NCI-H526 treated with DMSO at 0.1 percent for 48 hours (cell line): ENCODE measurements at places on chromosomes 12 and 14.
A peak's percentile ranks its signal among the peaks of the same experiment; 100 is the strongest.

DNA sequence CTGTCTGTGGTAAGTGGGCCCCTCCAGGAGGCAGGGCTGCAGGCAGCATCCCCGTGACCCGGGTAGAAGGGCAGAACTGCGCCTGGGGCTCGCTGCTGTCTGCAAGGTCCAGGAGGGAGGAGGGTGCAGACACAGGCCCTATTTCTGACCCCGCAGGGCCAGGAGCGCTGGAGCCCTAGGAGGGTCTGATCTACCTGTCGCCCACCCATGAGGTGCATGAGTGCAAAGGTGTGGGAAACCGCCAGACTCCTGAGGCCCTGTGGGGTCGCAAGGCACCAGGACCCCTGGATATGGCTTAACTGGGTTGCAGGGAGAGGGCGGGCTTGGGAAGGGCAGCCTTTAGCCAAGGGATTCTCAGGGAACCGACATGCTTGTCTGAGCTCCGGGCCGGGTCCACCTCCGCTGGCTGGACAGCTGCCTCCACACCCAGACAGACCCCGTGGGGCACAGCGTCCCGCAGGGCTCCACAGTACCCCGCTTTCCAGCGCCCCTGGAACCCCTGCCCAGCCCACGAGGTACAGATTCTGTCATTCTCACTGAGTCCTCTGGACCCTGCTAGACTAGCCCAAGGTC is 72.9 kb upstream of the TSPAN11 start:
- DNase-seq = no peak

GRCh38 chr12:114815026-114815795 is 131.2 kb upstream of the TBX3 start:
- no peak for DNase-seq

GRCh38 chr12:111597831-111598636 is 1.1 kb downstream of the ATXN2 start:
- DNase-seq = peak; percentile 29

- DNase-seq = peak; percentile 68
These were observed 672 bp upstream of the ESR2 start for GRCh38 chr14:64294672-64295413.

GRCh38 chr12:122537021-122537420 is 10.0 kb downstream of the KNTC1 start:
- DNase-seq = no peak

DNA sequence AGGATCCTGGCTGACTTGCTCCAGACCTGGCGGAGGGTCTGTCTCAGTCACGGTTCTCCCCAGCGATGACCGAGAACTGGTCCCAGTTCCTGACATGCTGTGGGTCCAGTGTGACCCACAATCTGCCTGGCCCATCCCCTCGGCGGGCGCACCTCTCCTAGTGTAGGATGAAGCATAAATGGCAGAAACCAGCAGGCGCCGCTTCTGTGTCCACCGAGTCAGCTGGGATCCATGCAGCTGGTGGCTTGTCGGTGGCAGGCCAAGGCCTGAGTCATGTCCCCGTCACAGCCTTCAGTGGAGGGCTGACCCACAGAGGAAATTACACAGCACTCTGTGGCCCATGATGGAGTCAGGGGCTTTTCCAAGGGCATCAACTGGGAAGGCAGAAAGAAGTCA is 38.5 kb downstream of the NFKBIA start:
- no peak for DNase-seq

- no peak for DNase-seq
These were observed 634.9 kb downstream of the DIO2 start for GRCh38 chr14:79576424-79576823.

- no peak for DNase-seq
These were observed 943.0 kb downstream of the GALC start for GRCh38 chr14:87049950-87050349.

DNA sequence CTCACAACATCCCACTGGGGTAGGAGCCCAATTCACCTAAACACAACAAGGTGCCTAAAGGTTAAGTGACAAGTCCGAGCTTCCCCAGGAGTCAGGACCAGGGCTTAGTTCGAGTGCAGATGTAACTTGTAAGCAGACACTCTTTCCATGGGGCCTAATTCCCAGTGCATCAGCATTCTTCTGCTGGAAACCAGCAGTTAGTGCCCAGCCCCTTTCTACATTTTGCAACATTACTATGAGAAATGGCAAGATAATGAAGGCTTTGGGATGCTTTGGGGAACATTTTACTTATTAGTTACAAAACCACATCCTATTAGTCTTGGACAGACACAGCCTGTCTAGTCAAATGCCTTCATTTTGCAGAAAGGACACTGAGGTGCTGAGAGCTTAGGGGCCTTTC is 179.8 kb downstream of the CALM1 start:
- no peak for DNase-seq

GRCh38 chr14:61478971-61479473 is 157.6 kb downstream of the PRKCH start:
- no peak for DNase-seq

GRCh38 chr12:91381309-91381804 is 198.7 kb upstream of the DCN start:
- no peak for DNase-seq

DNA sequence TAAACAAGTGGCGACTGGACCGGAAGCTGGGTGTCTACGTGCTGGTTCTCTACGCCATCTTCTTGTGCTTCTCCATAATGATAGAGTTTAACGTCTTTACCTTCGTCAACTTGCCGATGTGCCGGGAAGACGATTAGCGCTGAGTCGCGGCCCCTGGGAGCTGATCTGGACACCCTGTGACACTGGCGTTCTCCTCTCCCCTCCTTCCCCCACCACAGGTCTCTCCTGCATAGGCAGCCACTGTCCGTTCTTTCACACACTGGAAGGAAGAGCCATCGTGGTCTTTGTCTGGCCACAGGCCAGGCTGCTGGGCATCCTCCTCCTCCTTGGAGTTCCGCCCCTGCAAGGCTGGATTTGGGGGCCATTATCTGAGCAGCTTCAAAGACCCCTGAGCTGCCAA is 20.1 kb upstream of the RIN3 start:
- no peak for DNase-seq

- no peak for DNase-seq
These were observed 17.4 kb upstream of the CHFR start for GRCh38 chr12:132904718-132905328.

- DNase-seq = no peak
These were observed 30.7 kb upstream of the MAP1LC3B2 start for GRCh38 chr12:116528498-116528897.

GRCh38 chr14:74875941-74876913 is at the start of gene PROX2:
Gene PROX2 (minus strand): TSS chr14:74876145. CDS start chr14:74863834, 12,311 bp downstream.
- no peak for DNase-seq

DNA sequence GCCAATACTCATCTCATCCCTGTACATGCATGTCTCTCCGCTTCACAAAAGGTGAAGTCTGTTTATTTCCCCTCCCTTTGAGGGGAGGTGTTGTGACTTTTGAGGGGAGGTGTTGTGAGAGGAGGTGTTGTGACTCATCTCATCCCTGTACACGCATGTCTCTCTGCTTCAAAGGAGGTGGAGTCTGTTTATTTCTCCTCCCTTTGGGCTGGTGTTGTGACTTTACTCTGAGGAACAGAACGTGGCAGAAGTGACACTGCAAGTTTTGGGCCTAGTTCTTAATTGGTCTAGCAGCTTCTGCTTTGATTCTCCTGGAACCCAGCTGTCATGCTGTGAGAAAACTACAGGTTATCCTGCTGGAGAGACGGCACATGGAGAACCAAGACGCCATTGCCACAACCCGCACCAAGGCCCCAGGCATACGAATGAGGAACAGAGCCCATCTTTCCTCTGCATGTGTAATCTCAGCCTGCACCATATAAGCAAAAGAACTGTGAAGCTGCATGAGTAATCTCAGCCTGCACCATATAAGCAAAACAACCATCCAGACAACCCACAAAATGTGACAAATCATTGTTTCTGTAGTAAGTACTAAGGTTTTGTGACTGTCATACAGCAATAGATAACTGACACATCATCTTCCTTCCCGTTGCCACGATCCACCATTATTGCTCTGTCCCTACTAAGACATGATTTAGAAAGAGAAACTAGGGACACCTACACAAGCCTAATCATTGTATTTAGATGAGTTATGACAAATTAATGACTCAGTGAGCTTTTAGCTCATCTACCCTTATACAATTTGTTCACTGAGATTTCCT is 30.0 kb downstream of the GALNT4 start:
- DNase-seq = no peak

GRCh38 chr12:115421350-115421749 is 737.4 kb upstream of the TBX3 start:
- no peak for DNase-seq

DNA sequence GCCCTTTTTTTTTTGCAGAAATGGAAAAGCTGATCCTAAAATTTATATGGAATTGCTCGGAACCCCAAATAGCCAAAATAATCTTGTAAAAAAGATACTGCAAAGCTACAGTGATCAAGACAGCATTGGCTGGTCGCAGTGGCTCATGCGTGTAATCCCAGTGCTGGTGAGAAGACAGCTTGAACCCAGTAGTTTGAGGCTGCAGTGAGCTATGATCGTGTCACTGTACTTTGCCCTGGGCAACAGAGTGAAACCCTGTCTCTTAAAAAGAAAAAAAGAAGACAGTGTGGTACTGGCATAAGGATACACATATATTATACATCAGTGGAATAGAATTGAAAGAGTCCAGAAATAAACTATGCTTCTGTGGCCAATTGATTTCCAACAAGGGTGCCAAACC is 5.4 kb downstream of the ITGB7 start:
- no peak for DNase-seq

DNA sequence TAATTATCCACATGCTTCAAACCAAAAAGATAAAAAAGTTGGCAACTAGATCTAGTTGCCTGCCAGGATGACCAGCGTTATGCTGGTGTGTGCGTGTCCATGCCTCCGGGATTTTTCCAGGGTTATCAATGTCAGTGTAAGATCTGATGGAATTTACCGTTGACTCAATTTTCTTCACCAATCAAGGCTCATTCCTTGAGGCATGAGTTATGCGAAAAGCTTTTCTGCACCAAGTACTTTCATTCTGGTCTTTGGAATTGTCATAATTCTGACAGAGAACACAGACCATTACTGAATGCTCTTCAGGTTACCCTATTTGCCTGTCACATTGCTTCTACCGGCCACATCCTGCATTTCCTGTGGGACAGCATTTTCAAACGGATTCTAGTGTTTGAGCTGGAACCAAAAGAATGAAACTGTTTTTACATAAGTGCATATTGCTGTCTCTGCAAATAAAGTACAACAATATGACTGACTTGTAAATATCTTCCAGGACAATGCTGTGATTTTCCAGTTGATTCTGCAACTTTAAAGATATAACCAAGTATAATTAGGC is 91.8 kb downstream of the DUSP16 start:
- DNase-seq = no peak

DNA sequence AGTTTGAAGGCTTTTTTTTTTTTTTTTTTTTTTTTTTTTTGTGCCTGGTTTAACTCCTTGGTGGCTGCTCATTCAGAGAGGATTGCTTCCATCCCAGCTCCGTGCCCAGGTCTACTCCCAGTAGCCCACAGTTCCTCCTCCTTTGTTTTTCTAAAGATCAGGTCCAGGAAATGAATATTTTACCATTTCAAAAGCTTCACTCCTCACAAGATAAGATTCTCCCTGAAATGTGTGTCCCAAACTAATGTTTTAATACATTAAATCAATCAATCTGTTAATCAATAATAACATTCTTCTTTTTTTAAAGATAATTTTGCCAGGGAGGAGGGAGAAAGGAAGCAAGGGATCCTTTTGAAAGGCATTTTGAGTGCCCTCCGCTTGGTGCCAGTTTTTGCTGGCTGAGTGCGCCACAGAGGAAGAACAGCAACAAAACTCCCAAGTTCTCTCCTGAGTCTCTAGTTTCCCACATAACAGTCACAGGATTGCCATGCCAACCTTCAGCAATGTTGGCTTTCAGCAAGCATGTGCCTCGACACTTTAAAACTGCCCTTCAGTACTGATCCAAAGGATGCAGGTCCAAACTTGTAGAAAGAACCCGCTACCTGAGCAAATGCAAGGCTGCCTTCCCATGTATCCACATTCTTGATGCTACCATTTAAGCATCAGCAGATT is 99.2 kb downstream of the RMST start:
- no peak for DNase-seq

GRCh38 chr12:51636986-51637385 is 46.0 kb downstream of the SCN8A start:
- no peak for DNase-seq

- no peak for DNase-seq
These were observed 88.1 kb upstream of the MANSC4 start for GRCh38 chr12:27868139-27868538.

DNA sequence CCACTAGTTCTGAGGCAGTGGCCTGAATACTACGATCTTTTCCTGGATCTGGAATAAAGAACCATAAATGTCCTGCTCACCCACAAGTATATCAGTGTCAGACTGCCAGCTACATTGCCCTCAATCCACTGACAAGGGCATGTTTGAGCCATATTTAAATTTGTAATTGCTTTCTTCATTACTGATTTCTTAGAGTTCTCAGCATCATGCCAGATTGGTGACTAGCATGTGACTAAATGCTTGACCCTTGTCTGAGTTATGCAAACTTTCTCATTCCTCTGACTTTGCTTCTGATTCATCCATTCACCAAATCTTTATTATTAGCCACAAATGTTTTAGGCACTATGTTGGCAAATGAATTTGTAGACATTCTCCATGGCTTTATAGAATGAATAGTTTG is 143.6 kb upstream of the SLC16A7 start:
- no peak for DNase-seq

DNA sequence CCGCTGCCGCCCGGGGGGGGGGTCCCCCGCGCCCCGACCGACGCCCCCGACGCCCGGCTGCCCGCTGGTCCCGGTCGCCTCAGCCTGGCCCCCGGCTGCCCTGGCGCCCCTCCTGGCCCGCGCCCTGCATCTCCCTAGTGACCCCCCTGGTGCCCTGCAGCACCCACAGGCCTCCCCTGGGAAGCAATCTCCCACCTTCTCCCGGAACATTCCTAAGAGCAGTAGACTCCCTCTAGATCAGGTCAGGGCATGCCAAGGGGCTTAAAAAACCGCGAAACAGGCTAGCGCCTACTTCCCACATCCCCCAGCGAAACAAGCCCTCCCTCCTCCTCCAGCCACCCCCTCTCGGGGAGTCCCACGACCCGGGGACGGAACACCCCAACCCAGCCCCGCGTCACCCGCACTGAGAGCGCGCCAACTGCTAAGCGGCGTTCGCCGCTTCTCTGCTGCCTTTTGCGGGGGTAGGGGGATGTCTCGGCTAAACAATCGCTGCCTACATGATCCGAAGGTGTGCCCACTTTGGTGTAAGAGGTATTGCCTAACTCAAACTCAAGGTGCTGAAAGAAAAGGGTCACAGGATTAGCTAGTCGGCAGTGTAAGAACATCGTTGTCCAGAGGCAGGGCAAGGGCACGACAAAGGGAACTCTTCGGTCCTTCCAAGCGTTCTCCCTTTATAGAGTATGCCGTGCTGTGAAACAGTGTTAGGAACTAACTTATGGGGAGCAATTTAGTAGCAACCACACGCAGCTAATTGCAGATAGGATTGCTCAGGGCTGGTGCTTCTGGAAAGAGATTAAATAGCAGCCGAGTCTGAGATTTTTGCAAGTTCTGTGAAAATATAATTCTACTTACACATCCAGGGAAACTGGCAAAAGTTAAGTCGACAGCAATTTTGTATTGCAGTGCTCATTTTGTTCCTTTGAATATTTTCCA is 619 bp upstream of the NTN4 start:
- DNase-seq = no peak

GRCh38 chr12:95620171-95620570 is 68.9 kb upstream of the USP44 start:
- no peak for DNase-seq

- peak; percentile 11 for DNase-seq
These were observed 2.7 kb upstream of the NXPH4 start for GRCh38 chr12:57213763-57214397.

GRCh38 chr12:51181558-51181957 is 8.6 kb upstream of the TFCP2 start:
- no peak for DNase-seq

- DNase-seq = no peak
These were observed 16.4 kb upstream of the EVL start for GRCh38 chr14:100048786-100049185.
